ENCODE measurements at places on chromosomes 16 and 17. TPM values are rescaled to one million over a fixed set of nuclear protein-coding genes. Genes with fewer than 3 reads are reported as not detected.

- DNase-seq: peak; percentile 92
Measured at GRCh38 chr17:39591958-39592954, 15.5 kb downstream of the NEUROD2 start.

GRCh38 chr16:14180481-14180944, 109.4 kb downstream of the MRTFB start:
- peak; percentile 44 for DNase-seq

DNA sequence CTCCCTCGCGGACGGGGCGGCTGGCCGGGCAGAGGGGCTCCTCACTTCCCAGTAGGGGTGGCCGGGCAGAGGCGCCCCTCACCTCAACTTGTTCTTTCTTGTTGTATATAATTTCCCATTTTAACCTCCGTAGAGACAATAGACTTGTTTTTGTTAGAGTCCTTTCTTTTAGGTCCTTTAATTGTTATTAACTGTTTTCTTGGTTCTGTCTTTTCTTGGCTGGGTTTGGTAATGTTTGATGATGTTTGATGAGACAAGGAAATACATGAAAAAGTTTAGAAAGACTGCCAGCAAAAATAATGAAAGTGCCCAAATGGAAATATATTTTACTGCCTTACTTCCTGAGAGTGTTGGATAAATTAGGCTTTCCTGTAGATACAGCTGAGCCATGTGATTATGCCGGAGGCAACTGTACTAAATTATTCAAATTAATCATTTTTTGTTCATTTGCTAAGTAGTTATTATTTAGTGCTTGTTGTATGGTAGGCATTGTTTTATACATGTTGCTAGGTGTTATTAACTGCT, 30.9 kb downstream of the PRPSAP2 start:
- DNase-seq: no peak

GRCh38 chr17:11351479-11351878, 110.5 kb downstream of the SHISA6 start:
- no peak for DNase-seq

CTRB1 gene
- not detected for total RNA-seq

GRCh38 chr16:49158029-49158642, 123.5 kb downstream of the CBLN1 start:
- DNase-seq: peak; percentile 91

DNA sequence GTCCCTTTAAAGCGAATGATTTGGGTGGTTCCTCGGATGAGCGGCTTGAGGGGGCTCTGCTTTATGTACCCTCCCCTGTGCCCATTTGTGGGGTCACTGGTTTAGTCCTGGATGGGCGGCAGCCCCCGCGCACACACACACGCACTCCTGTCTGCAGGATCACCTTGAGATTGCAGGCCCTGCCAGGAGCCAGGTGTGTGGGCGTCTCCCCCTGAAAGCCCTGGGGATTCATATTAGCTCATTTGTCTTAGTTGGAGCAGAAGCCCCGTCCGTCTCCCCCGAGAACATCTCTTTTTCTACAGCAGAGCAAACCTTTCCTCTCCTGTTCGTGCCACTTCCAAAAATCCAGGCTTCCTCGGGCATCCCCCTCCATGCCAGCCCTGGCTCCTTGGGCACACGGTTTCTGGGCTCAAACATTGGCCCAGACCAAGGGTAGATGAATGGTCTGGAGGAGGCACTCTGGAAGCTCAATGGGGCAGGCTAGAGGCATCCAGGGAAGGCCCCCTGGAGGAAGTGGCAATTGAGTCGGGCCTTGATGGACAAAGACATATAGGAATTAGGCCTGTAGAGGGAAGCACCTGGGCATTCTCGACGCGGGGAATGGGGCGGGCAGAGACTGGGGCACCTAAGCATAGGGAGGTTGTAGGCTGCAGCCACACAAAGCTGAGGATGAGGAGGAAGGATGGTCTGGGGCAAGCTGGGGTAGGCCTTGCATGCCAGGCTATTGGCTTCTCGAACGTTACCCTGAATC, 218.5 kb upstream of the GSE1 start:
- DNase-seq: no peak

HAGHL gene
- 1.0 TPM for total RNA-seq

LGALS9B gene
- not detected for total RNA-seq

- DNase-seq: no peak
Measured at GRCh38 chr17:40915721-40916256, 21.7 kb downstream of the KRT23 start.

DNA sequence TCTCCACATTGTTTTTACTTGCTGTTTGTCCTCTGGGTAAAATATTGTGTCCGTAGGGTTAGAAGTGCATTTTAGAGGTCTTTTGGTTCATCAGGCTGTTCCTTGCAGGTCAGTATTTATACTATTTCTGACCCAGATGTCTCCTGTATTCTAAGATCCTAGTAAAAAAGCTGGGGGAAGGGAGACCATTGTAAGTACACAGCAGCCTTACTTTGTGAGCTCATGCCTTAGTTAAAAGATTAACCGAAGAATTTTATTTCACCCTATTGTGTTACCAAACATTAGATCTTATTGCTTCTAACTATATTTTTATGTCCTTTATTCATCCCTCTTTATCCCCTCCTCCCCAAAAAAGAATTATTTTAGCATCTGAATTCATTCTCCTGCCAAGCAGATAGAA, 444.1 kb upstream of the RBFOX1 start:
- no peak for DNase-seq

DNA sequence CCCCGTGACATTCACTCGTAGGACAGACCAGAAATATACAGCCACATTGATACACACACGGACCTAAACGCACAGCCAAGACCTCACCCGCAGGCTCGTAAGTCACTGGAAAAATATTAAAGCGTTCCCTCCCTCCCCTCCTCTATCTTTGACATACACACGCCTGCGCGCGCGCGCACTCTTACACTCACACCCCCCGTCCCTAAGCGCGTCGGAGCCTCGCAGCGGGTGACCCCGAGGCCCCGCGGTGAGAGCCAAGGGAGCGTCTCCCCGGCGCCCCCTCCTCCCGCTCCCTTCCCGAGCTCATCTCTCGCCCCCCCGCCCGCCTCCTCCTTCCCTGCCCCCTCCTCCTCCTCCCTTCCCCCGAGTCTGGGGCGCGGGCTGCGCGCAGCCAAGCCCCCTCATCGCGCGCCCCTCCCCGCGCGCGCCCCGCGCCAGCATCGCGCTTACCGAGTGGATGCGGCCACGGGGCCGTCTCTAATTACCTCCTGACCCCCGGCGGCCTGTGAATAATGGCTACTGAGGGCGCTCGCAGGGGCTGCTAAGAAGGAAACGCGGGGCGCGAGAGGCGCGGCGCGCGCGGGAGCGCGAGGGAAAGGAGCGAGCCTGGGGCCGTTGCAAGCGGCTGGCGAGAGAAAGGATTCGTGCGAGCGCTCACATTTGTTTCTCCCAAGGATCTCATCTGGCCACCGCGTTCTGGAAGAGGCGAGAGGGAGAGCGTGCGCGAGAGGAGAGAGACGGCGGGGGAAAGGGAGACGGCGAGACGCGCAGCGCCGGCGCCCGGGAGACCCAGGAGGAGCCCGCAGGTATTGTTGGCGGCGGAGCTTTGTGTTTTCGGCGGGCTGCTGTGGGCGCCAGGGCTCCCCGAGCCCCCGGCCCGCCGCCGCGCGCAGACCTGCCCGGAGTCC, 42.4 kb downstream of the RAI1 start:
- peak; percentile 77 for DNase-seq

DNA sequence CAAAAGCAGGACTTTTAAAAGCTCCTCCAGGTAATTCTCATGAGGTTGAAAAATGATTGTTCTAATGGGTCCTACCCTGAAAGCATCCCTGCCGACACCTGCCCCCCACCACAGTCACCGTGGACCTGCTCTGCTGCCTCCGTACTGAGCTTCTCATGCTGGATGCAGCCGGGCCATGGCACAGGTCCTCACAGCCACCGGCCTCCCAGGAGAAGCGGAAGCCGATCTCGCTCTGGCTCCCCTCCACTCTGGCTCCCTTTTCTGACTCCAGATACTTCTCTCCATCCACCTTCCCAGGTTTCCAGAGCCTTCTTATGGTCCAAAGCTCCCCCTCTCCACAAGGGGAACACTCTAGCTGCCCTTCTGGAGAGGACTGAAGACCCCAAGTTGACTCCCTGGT, 10.2 kb downstream of the RPRML start:
- DNase-seq: no peak

DNA sequence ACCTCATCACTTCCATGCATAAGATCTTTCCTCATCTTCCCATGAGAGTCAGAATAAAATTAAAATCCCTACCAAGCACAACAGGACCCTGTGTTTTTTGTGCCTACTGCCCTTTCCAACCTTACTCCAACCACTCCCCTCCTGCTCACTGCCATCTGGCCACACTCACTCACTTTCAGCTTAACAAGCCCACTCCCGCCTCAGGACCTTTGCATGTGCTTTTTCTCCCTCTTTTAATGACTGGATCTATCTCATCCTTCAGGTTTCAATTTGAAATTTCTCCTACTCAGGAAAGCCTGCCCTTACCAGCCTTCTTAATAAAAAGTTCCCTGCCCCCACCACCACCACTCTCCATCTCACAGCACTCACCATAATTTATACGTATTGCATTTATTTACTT, 14.7 kb downstream of the C17orf67 start:
- DNase-seq: no peak

DNA sequence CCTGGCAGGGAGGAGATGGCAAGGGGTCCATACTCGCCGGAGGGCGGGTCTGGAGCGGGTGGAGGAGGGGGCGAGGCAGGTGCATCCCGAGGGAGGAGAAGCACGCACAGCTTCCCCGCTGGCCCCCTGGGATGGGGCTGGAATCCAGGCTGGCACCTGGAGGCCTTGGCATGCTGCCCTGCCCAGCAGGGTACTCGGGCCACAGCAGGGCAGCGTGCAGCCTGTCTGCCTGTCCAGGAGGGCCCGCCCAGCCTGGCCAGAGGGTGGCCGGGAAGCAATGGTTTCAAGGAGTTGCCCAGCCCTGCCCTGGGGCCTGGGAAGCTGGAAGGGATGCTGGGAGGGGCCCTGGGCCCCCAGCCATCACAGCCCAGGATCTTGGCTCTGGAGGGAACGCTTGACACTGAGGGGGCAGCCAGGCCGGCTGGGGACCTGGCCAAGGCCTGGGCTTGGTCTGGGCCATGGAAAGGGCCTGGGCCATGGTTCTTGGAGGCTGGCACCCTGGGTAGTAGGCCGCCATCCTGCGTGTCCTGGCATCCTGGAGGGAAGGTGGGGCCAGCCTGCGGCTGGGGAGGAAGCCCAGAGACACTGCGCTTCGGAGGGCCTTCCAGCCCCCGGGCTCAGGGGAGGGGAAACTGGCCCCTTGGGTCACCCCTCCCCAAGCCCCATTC, 1.1 kb downstream of the GLIS2 start:
- DNase-seq: no peak

DNA sequence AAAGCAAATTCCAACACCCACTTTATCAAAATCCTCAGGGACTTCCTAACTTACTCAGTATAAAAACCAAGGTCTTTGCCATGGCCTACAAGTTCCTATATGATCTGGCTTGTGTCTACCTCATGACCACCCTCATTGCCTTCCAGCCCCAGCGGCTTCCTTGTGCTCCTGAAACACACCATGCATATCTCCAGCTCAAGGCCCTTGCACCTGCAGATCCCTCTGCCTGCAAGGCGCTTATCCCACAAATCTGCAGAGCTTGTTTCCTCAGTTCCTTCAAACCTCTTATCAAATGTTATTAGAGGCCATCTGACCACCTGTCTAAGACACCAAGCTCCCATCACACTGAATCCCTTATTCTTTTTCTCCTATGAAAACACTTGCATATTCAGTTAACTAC, 2.6 kb downstream of the BBS2 start:
- no peak for DNase-seq

SPATA32 gene
- not detected for total RNA-seq

WNT3 gene
- total RNA-seq: 1.7 TPM

- DNase-seq: no peak
Measured at GRCh38 chr17:10648956-10649355, 8.2 kb downstream of the MYH3 start.

MT1G gene
- not detected for total RNA-seq

SLC2A4 gene
- total RNA-seq: 1.7 TPM

RAB11FIP3 gene
- total RNA-seq: 15.5 TPM

GRCh38 chr16:86567701-86568581, 1.3 kb downstream of the FOXC2 start:
- peak; percentile 82 for DNase-seq

DNA sequence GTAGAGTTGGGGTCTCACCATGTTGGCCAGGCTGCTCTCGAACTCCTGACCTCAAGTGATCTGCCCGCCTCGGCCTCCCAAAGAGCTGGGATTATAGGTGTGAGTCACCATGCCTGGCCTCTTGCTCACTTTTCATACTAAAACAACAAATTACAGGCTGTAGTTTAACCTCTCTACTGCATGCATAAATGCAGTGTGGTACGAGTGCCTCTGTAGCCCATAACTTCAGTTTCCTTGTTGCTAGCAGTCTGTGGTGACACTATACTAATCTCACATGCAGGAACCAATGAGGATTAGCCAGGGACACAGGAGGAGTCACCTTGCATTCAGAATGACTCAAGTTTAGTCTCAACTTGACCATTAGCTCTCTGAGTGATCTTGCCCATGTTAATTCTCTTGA, 20.1 kb downstream of the HMOX2 start:
- no peak for DNase-seq

- peak; percentile 54 for DNase-seq
Measured at GRCh38 chr16:22977294-22977697, 163.3 kb downstream of the HS3ST2 start.

SLC6A4 gene
- not detected for total RNA-seq

DNA sequence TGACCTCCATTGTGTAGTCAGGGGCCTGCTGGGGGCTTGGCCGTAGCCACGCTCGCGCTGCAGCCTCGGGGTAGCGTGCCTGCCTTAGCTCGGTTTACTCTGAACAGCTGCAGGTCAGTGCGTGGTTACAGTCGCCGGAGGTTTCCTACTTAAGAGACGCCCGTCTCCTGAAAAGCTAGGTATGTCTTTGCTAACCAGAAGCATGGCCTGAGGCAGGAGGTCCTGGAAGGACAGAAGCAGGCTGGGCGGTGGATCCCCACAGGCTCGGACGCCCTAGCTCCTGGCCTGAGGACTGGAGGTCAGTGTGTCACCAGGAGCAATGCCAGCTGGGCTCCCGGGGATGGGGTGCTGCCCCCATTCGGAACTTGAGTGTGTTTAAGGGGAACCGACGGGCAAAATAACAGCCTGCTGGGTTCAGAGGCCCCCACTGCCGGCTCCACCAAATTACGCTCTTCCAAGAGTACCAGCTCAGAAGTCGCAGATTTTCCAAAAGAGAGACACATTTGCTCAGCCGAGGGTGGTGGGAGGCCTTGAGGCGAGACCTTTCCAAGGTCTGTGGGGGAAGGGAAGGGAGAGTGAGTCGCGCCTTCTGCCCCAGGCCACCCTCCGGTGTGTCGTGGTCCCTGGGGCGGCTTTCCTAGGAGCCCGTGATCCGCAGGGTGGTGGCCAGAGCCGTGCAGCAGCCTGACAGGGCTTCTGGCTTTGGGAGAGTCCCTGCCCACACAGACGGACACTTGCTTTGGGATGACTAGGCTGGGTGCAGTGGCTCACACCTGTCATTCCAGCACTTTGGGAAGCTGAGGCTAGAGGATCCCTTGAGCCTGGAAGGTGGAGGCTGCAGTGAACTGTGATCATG, 3.9 kb upstream of the GNG13 start:
- no peak for DNase-seq

GRCh38 chr17:5897275-5897911, 172.8 kb upstream of the WSCD1 start:
- DNase-seq: peak; percentile 75
